ENCODE measurements at places on chromosomes 6 and 20.

- no peak for DNase-seq
Observed at GRCh38 chr20:46346770-46347169, 38.5 kb upstream of the CDH22 start.

GRCh38 chr6:33343953-33344611, 26.5 kb upstream of the ZBTB22 start:
- no peak for DNase-seq

- DNase-seq = no peak
Observed at GRCh38 chr20:58143531-58143930, 84.9 kb downstream of the ANKRD60 start.

- DNase-seq = no peak
Observed at GRCh38 chr20:19658137-19658536, 99.9 kb upstream of the RIN2 start.

- DNase-seq = no peak
Observed at GRCh38 chr6:147055821-147056392, 148.3 kb upstream of the STXBP5 start.

DNA sequence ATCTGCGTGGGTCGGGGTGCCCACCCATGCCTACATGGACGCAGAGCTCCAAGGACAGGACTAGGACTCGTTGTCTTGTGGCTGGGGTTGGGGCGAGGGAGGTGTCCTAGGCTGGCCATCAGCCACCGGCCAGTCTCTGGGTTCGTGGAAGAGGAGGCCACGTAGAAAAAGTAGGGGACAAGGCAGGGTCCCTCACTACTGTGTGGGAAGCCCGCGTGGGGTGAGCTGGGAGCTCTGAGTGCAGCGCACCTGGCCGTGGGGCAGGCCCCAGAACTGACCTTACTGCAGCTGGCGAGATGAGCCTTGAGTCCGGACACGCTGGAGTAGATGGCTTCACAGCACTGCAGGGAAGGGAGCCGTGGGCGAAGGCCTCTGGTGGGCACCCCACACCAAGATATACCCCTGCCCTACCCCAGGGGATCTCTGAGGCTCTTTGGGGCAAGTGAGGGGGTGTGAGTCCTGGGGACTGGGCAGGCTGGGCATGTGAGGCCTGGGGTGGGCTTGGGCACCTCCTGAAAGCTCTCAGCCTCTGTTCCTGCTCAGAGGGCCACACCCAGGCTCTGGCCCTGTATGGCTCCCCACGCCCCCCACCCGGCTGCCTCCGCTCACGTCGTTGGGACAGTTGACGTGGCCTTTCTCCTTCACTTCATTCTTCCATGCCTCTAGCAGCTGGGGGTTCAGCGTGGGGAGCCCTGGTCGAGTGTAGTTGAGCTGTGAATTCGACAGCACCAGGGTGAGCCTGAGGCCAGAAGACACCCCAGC, 5.6 kb upstream of the UCKL1 start:
- DNase-seq = no peak

GRCh38 chr6:26158581-26159356, 71.5 kb downstream of the HFE start:
- peak; percentile 64 for DNase-seq

DNA sequence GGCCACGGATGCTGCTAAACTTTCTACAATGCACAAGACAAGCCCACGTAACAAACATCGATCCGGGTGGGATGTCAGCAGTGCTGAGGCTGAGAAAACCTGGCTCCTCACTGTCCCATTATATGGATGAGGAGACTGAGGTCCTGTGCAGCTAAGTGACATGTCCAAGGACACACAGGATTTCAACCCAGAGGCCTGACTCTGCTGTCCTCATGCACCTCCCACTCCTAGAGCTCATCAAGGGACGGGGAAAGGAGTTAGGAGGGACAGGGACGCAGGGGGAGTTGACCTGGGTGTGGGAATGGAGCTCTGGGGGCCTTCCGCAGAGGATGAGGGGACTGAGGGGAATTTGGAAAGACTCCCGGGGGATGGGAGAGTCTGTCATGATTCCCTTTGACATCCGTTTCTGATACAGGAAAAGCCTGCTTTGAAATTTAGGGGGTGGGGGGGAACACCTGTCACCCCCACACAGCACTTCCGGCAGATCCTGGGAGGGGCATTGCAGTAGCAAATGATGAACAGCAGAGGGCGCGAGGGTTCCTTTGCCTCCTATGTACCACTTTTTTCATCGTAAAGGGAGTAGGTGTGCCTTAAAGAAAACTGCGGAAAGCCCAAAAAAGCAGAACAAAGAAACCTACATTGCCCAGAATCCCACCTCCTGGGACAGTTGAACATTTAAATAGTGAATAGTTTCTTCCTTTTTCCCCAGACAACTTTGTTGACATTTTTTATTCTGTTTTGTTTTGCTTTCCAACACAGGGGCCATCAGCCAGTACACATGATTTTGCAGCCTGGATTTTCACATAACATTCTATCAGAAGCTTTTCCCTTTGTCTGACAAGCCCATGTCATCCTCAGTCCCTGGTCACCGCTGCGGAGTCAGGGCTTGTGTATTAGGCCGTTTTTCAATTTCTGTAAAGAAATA, 48.6 kb downstream of the SLC2A10 start:
- DNase-seq = peak; percentile 79

- no peak for DNase-seq
Observed at GRCh38 chr20:59414936-59415623, 114.7 kb downstream of the EDN3 start.

GRCh38 chr6:71349976-71350615, 61.5 kb downstream of the OGFRL1 start:
- peak; percentile 65 for DNase-seq

- DNase-seq = peak; percentile 22
Observed at GRCh38 chr20:50915424-50915823, 15.8 kb downstream of the ADNP start.

- no peak for DNase-seq
Observed at GRCh38 chr6:36019167-36019566, 5.3 kb downstream of the SLC26A8 start.

DNA sequence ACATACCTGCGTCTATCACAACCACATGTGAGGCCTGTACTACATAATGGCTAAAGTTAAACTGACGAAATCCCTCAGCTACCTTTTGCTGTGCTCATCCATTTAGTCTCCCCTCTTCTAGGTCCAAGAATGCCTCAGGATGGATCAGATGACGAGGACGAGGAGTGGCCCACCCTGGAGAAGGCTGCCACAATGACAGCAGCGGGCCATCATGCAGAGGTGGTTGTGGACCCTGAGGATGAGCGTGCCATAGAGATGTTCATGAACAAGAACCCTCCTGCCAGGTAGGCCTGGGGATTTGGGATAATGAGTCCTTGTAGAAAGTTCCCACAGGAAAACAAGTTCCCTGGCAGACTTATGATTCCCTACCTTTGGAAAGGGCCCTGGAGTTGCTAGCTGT, 6.0 kb downstream of the BYSL start:
- no peak for DNase-seq

DNA sequence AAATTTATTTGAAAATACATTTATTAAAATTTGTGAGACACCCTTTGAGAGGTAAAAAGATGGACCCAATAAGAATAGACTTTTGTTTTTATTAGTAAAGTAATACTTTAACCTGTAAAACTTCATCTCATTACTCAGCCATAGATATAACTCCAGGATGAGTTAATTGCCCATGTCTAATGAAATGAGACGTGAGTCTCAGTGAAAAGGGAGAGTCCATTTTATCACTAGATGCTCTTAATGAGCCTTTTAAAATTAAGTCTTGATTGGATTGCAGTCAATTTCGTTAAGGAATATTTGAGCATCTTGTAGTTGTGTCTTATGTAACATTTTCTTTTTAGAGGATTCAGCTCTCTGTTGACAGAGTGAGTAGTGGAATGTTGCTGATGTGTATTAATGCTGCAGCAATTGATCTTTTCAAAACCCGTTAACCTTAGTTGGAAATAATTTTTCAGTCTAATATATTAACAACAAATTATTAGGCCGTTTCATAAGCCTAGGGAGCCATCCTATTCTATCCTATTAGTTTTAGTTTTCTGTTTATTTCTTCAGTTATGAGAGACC, 77.3 kb downstream of the QKI start:
- no peak for DNase-seq

DNA sequence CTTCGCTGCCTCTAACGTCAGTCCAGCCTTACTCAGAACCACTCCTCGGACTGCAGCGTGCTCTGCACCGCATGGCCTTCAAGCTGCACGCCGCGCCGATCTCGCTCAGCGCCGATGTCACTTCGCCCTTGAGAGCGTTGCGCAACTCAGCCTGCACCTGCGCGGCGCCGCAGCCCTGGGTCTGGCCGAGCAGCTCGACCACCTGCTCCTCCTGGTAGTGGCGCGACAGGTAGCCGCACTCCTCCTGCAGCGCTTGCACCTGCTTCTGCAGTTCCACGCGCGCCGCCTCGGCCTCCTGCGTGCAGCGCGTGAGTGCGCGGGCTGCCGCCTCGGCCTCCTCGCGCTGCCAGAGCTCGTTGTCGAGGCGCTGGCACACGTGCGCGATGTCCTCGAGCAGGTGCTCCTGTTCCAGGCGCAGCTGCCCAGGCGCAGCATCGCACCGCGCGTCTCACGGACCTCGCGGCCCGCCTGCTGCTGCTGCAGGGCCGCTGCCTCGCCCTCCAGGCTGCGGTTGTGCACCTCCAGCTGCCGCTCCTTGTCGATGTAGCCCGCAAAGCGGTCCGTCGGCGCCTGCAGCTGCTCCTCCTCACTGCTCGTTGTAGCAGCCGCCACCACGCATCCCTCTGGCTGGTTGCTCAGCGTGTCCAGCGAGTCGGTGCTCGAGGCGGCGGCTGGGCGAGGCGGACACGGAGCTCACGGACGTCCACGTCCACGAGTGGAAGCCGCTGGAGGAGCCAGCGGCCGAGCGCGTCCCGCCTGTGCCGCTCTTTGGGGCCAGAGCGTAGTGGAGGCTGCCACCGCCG, 380.6 kb upstream of the CHD6 start:
- DNase-seq = no peak

- no peak for DNase-seq
Observed at GRCh38 chr6:169479783-169480495, 221.9 kb downstream of the WDR27 start.

DNA sequence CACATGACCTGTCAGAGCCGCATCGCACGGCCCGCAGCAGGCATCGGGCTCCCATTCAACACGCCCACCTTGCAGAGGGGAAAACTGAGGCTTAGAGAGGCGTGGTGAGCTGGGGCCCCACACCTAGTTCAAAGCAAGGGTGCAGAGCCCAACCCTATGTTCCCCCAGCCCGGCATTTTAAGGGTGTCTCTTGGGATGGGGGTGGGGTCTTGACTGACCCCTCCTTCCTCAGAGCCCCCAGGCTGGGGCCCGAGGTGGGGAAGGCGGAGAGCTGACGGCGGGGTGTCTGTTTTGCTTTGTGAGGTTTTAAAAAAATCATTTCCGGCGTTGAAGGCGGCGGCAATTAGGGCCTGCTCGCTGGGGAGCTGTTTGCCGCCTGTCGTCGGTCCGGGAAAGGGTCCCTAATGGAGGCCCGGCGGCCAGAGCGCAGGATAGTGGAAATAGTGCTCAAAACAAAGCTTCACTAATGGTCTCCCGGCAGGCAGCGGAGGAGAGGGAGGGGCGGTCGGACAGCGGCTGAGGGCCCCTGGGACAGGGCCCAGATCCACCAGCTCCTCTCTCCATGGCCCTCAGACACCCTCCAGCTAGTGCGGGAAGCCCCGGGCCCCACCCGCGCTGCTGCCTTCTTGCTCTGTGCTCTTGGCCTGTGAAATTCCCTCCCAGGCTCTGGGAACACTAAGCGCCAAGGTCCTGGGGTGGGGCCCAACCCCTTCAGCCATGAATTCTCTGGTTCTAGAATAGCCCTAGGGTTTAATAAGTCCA, 11.9 kb downstream of the VSTM2L start:
- no peak for DNase-seq

DNA sequence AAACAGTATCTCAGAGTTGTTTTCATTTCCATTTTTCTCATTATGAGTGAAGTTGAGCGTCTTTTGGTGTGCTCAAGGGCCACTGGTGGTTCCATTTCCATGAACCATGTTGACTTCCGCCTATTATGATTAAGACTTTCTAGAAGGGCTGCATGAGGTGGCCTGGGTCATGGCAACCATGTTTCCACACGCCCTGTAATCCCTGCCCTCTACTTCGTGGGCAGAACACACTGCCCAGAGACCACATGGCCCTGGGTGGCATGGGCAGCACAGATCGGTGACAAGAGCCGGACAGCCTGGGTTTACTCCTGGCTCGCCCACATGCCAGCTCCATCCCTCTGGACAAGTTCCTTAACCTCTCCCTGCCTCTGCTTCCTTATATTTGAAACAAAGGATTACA, 14.8 kb downstream of the PRPH2 start:
- no peak for DNase-seq

DNA sequence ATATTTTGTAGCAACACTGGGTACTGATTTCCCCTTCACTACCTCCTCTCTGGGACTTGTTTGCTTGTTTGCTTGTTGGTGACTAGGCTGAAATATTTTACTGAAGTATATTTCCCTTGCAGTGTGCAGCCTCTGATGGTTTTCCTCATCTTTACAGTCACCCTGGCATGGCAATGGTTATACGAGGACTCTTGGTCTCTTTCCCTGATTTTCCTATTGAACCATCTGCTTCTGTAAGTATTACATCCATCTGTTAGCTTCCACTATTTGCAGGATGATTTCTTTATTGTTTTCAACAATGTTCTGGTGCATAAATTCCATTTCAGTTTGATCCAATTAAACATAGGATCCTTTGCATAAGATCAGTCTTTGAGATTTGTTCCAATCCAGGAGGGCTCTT, 465.1 kb downstream of the MEI4 start:
- DNase-seq = no peak

GRCh38 chr6:1016329-1017302, 295.3 kb upstream of the FOXQ1 start:
- DNase-seq = no peak

- DNase-seq = no peak
Observed at GRCh38 chr20:43934833-43935232, 20.2 kb downstream of the TOX2 start.

- DNase-seq = no peak
Observed at GRCh38 chr6:133555685-133556084, 314.5 kb downstream of the EYA4 start.

DNA sequence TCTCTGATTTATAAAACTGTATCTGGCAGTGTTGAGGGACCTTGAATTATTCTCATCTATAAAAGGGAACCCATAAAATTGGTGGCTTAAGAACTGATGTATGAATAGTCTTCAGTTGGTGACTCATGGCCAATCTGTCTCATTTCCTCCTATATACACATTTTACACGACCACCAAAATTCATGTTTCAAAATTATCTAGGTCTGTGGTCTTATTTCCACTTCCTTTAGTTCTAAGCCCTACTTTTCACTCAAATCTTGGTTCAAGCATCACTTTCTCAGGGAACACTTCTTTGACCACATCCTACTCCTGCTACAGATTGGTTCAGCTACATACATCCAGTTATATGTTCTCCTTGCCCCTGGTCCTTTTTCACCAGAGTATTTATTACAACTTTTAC, 18.6 kb upstream of the ENPP1 start:
- DNase-seq = peak; percentile 39
